CD14-positive monocyte (primary cell): ENCODE measurements at places on chromosomes 11 and 22. TPM values are rescaled to one million over a fixed set of nuclear protein-coding genes. Genes with fewer than 3 reads are reported as not detected.

ISX gene
- polyA plus RNA-seq: not detected in 2 replicates

HSPB2 gene
- polyA plus RNA-seq: not detected

BID gene
- 391 TPM for polyA plus RNA-seq

MOGAT2 gene
- polyA plus RNA-seq: not detected

SCGB1A1 gene
- polyA plus RNA-seq: not detected in 2 replicates

SEC14L6 gene
- polyA plus RNA-seq: not detected in 2 replicates

SLC37A2 gene
- 70.8 TPM for polyA plus RNA-seq

GGT5 gene
- 0.26 TPM for polyA plus RNA-seq

KREMEN1 gene
- polyA plus RNA-seq: 0.45 and 0.47 TPM in 2 replicates

RGL4 gene
- polyA plus RNA-seq: 2.4 TPM

NRIP3 gene
- polyA plus RNA-seq: 0.28 TPM

DDI1 gene
- not detected for polyA plus RNA-seq

TSPAN18 gene
- not detected in 2 replicates for polyA plus RNA-seq

PATE2 gene
- not detected for polyA plus RNA-seq

TRPM5 gene
- polyA plus RNA-seq: not detected

MRGPRE gene
- polyA plus RNA-seq: not detected in 2 replicates

FAM227A gene
- not detected for polyA plus RNA-seq

OR5A1 gene
- polyA plus RNA-seq: not detected in 2 replicates

TMEM25 gene
- not detected for polyA plus RNA-seq

LRRC10B gene
- polyA plus RNA-seq: not detected in 2 replicates

TRIM22 gene
- polyA plus RNA-seq: 122 TPM

OR52E4 gene
- polyA plus RNA-seq: not detected in 2 replicates

BARX2 gene
- not detected in 2 replicates for polyA plus RNA-seq
